Naive thymus-derived CD8-positive, alpha-beta T cell (primary cell): ENCODE measurements at places on chromosomes 3 and 15. TPM values are rescaled to one million over a fixed set of nuclear protein-coding genes. Genes with fewer than 3 reads are reported as not detected.

DNA sequence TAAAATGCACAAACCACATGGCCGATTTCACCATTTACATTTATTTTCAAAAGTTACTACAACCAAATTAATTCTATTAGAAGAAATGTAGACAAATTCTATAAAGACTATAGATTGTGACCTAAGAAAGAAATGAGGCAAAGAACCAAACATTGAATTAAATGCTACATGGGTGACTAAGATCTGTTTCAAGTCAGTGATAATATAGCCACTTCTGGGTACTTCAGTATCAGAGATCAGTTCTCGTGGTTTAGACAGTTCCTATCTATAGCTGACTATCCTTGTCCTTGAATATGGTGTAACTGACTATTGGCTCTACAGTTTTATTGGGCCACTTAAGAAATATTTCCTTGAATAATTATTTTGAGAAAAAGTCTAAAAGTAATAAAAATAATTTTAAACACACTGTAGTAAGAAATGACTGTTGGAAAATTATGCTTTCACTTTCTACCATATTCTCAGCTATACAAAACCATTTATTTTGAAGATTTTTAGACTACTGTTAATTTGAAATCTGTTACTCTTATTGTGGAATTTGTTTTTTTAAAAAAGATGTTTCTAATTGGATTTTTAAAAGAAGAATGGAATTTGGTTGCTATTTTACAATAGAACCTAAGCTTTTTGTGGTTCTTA, 14.1 kb downstream of the KCNMB3 start:
- DNase-seq, result no peak

DNA sequence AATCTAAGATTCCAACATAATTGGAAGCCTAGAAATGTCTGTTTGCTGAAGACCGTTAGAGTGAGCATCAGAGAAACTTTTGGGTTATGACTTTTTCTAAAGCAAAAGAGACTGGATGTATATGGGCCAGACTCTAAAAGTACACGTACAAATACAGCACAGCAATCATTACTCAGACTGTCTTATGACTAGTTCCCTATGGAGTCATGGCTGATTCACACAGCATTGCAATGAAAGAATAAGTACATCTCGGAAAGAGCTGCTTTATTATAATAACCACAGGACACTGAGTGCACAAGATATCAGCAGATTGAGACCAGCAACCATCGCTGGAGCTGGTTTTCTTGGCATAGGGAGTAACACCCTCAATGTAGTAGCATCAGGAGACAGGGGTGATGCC, 618.6 kb downstream of the NLGN1 start:
- no peak for DNase-seq

DNA sequence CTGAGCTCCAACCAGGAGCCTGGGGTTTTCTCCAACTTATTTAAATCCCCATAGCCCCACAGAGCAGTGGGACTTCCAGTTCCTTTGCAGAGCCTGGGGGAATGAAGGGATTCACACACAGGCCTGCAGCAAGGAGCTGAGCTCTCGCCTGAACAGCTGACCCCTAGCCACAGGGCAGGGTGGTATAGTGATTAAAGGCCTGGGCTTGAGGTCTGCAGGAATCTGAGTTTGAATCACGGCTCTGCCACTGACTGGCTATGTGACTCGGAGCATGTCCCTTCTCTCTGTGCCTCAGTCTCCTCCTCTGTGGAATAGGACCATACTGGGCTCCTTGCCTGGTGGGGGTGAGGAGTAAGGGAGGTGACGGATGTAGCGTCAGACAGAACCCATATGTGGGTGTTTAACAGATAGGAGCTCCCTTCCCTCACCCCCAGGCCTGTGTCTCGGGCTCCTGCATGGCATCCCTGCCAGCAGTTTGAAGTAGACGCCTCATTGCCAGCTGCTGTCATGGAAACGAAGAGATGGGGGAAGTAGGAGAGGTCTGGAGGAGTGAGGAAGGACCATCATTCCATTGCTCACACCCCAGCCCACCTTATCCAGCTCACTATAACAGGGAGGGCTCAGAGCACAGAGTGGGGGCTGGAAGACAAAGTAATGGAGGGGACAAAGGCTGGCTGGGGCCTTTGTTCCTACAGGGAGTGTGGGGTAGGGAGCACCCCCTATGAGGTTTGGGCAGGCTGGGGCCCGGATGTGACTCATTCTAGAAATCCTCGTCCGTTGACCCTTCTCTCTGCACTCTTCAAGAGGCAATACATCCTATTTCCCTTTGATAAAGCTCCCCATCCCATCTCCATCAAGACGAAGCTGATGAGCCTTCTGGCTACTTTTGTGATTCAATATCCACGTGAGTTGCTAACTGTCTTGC, 14.8 kb downstream of the HRH1 start:
- no peak for DNase-seq

DNA sequence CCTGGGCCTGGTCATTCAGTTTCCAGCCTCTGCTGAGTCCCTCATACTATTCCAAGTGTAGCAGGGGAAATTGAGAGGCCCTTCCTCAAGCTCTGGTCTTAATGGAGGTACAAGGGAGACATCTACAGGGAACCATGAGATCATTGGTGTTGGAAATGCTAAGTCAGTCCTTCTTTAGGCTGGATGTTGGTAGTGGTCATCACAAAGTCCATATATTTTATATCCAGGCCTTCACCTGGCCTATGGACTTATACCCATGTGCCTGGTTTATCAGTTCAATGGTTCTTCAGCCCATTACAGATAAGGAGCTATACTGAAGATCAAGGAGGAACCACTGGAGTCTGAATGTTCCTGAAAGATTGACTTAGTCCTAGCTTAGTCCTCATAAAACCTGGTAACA, 135.0 kb downstream of the STAG1 start:
- no peak for DNase-seq

DNA sequence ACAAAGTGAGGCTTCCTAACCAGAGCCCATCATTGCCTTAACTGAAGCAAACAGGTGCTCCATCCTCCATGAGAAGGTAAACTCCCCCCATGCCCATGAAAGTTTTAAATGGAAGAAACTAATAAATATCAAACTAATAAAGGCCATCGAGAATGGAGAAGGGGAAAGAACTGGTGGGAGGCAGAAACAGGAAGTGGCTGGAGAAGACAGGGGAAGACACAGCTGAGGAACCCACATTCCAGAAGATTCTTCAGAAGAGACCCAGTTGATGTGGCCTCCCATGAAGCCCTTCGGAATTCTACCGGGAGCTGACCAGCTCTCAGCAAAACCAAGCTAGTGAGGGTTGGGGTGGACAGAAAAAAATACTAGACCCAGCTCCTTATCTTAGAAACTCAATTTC, 41.6 kb downstream of the SH3BP5 start:
- no peak for DNase-seq

- no peak for DNase-seq
These were observed 58.6 kb upstream of the TPM1 start for GRCh38 chr15:62983956-62984355.

DNA sequence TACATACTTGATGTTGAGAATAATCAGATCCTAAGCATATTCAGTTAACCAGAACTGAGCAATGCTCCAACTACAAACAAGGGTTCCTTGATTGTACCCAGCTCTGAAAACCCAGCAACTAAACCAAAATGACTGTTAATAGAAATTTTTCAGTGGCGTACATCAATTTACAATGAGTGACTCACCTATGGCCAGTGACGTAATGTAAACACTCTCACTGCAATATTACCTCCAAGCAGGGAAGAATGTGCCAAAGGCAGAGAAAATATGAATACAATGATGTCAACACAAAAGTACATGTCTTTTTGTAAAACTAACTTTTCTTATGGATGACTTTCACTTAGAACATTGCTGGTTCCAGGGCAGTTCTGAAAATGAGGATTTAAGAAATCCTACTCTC, 611.3 kb downstream of the EDEM1 start:
- DNase-seq, result no peak

DNA sequence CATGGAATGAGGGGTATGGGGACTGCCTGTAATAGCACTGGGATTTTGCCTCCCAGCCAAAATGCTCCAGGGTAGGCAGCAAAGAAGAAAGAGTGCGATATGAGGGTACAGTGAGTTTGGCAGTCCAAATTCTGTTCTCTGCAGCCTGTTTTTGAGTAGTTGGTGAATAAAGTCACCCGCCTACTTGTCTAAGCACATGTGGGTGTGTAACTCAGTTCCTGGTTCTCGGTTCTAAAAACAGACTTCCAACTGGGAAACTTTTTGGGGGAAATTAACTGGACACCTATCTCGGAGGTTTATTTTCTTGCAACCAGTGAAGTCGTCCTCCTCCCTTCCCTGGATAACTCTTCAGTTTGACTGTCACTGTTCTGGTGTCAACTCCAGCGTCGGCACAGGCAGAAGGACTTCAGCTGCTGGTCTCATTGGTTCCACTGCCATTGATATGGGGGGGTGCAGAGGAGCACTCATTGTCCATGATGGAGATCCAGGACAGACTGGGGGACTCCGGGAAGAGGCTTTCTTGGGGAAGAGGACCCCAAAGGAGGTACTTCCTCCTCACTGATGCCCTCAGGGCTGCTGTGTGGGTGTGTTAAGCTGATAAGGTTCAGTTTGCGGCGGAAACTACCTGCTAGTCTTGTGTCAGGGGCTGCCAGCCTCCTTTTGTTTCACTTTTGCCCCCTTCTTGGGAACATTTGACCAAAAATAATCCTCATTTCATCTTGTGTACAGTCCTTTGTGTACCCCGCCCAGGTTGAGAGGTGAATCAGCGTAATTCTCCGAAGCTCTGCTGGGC, 13.2 kb downstream of the GHRL start:
- DNase-seq, result no peak

GRCh38 chr15:41746802-41747201, 27.5 kb upstream of the MAPKBP1 start:
- DNase-seq, result no peak

- DNase-seq, result no peak
These were observed 505.1 kb downstream of the CNTN4 start for GRCh38 chr3:2603692-2604289.

DNA sequence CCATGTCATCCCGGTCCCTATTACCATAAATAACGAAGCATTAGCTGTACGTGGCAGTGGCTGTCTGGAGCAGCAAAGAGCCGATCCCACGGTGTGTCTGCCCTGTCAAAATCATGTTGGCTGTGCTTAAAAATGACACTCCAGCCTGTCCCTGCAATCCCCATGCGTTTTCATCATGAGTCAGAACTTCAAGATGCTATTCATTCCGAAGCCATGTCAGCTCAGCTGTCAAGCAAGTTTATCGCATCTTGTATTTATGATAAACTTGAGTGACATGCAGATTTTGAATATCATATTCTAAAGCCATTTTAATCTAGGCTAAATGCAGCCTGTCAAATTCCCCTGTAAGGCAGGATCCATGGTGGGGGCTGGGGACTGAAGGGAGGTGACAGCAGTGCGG, 152.4 kb downstream of the TJP1 start:
- no peak for DNase-seq

GRCh38 chr3:131546441-131546840, 43.7 kb upstream of the MRPL3 start:
- DNase-seq, result no peak

GRCh38 chr3:124559846-124560574, 170.2 kb upstream of the UMPS start:
- peak; percentile 44 for DNase-seq

DNA sequence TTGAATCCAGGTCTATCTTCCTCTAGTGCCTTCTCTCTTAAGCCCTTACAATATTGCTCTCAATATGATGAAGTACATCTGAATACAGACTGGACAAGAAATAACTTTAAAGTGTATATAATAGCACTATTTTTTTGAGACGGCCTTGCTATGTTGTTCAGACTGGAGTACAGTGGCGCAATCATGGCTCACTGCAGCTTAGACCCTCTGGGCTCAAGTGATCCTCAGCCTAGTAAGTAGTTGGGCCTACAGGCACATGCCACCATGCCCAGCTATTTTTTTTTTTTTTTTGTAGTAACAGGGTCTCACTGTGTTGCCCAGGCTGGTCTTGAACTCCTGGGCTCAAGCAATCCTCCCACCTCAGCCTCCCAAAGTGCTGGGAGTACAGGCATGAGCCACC, 53.6 kb downstream of the MAP3K13 start:
- DNase-seq, result no peak

GRCh38 chr3:125271127-125271526, 58.6 kb upstream of the SLC12A8 start:
- no peak for DNase-seq

- DNase-seq, result no peak
These were observed 357.0 kb downstream of the NR2F2 start for GRCh38 chr15:96687388-96688107.

- no peak for DNase-seq
These were observed 6.0 kb downstream of the TYRO3 start for GRCh38 chr15:41564960-41565502.

DNA sequence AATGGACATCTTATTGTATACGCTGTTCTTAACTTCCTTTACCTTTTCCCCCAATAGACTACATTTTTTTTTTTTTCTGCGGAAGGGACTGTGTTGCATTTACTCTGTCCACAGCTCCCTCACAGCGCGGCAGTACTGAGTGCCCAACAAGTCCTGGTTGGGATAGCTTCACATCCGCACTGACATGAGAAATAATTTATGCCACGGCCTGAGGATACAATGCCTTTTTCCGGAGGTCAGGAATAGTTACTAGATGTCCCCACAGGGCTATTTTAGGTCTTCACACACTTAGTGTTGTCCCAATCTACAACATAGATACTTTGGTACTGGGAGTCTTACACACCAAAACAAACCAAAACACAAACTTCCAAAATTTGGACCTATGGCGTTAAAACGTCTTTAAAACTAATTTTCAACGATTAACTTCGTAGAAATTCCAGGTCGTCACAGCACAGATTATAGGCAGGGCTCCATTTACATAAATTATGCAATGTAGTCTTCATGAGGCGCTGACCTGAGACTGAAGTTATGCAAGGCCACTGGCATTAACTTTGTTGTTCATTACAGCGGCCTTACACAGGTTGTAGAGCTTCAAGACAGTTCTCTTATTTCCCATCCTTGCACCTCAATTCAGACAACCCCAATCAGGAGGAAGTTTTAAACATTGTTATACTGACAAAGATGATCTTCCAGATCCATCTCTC, 989 bp upstream of the PPIB start:
- no peak for DNase-seq

The IREB2 gene
- 77.4 TPM for total RNA-seq

The TMEM212 gene
- total RNA-seq, result not detected

The SLC51A gene
- not detected for total RNA-seq

The SLC25A38 gene
- total RNA-seq, result 52.2 TPM

The GPR171 gene
- total RNA-seq, result 35.5 TPM

The GOLGA8M gene
- total RNA-seq, result 10.3 TPM

The TRH gene
- not detected for total RNA-seq

The VIPR1 gene
- 122 TPM for total RNA-seq

The SOX14 gene
- not detected for total RNA-seq
